Type B pancreatic cell (in vitro differentiated cells): ENCODE measurements at places on chromosomes 1 and 21.

DNA sequence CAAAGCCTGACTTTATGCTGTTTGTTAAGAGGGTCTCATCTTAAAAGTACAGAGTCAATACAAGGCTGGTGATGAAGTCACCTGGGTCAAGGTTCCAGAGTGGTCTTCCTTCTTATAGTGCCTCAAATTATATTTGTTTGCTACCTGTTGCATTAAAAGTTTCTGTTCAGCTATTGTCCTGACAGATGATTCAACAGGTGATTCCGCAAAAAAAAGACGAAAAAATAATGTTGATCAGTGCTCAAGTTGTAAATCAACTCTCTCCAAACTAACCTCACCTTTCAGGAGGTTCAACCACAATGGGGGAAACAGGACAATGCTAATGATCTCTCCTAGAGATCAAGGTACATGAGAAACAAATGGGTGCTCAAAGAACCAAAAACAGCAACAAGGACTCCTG lies 35.7 kb downstream of the HSF2BP start:
- no peak for DNase-seq

- no peak for DNase-seq
Observed at GRCh38 chr1:28154078-28154594, 22.4 kb downstream of the PTAFR start.

DNA sequence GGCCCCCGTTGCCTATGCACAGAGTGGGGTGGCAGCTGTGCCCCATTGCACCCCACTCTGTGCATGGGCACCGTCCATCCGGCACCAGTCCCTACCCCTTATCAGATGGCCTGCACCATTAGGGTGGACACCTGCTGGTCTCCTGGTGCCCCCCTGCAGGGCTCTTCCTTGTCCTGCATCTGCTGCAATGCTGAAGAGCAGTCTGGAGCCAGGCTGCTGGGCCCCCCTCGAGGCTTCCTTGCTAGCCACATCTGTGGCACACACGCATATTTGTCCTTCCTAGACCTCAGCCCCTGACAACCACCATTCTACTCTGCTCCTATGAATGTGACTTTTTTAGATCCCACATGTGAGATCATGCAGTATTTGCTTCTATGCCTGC lies 56.4 kb downstream of the COL18A1 start:
- no peak for DNase-seq

GRCh38 chr21:38171723-38172344 lies 85.0 kb upstream of the KCNJ15 start:
- DNase-seq, result no peak

DNA sequence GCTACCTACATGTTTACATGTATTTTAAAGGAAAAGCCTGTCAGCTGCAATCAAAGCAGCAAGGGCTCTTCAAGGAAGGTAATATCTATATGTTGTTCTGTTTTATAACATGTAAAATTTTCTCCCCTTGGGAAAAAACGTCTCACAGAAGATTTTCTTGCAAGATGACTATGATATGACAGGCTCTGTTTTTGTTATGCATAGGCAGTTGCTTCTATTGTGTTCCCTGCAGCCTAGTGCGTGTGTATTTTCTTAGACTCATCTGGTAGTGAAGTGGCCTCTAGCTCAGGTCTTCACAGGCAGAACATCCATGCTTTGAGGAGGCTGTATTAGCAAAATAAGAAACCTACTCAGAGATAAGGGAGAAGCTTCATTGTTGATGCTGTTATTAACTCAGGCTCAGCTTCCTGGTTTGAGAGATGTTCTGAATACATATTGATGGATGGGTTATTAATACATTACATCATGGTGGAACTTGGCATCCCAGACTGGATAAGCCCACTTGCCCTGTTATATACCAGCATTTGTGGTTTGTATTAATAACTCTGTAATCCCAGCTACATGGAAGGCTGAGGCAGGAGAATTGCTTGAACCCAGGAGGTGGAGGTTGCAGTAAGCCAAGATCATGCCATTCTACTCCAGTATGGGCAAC lies 35.8 kb downstream of the LAMC1 start:
- DNase-seq, result no peak

GRCh38 chr1:237736372-237737029 lies 154.2 kb downstream of the ZP4 start:
- DNase-seq, result no peak

DNA sequence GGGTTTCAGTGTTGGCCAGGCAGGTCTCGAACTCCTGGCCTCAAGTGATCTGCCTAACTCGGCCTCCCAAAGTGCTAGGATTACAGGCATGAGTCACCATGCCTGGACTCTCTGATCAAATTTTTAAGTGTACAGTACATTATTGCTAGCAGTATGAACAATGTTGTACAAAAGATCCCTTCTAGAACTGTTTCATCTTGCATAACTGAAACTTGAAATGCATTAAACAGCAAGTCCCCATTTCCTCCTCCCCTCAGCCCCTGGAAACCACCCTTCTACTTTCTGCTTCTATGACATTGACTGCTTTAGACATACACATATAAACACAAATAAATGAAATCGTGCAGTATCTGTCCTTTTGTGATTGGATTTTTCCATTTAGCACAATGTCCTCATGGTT lies 463.4 kb downstream of the PTPRC start:
- DNase-seq, result no peak

DNA sequence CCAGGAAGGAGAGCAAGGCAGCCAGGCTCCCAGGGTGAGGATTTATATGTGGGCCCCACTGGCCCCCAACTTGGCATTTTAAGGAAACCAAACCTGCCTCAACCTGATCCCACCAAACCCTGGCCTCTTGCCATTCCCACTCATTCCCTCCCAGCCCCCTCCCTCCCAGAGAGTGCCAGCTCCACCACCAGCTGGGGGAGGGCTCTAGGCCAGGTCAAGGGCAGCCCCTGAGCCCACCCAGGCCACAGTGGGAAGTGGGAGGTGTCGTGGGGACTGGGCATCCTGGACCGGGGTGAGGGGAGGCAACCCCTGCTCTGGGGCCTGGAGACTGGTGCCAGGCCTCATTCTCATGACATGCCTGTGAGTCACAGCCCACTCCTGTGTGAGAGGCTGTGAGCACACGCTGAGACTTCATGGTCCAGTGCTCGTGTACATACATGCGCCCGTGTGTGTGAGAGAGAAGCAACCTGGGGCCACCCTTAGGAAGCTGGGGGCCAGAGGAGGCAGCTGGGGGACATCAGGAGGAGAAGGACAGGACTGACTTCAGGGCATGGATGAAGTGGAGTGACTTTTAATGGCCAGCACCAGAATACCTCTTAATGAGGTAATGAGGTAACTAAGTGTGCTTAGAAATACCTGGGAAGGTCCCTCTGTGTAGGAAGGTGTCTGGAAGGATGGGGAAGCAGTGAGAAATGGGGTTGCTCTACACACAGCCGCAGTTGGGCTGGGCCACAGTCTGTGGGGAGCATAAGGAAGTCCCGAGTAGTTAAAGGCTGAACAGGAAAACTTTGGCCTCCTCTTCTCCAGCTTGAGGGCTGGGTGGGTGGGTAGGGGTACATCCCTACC lies at the start of gene S100A2:
Gene S100A2, minus strand, starts transcription at position 316 of the 846 bp plus-strand sequence. CDS start 1,967 bp downstream, outside the sequence.
- DNase-seq, result no peak
